Iris pigment epithelial cell (primary cell): ENCODE measurements at places on chromosomes 7 and 10.

DNA sequence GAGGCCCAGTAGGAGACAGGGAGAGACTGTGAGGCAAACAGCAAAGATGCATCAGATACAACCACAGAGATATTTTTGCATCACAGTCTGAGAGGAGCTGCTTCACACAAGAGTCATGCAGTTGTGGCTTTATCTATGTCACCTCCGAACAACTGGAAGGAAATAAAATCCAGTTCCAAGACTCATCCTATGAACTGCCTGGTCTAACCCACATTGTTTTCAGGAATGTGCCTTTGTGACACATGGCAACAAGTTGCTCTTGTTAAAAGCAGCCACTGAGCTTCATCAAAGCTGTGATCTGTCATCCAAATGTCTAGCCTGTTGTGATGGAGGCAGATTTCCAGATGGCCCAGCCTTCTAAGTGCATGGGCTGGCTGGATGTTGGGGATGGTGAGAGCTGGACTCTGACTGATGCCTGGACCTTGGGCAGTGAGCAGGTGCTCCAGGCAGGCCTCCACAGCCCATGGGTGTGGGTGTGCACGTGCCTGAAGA, 255.0 kb downstream of the BMPER start:
- DNase-seq, result peak; percentile 55

- DNase-seq, result no peak
Observed at GRCh38 chr7:108372618-108373017, 83.6 kb downstream of the NRCAM start.

DNA sequence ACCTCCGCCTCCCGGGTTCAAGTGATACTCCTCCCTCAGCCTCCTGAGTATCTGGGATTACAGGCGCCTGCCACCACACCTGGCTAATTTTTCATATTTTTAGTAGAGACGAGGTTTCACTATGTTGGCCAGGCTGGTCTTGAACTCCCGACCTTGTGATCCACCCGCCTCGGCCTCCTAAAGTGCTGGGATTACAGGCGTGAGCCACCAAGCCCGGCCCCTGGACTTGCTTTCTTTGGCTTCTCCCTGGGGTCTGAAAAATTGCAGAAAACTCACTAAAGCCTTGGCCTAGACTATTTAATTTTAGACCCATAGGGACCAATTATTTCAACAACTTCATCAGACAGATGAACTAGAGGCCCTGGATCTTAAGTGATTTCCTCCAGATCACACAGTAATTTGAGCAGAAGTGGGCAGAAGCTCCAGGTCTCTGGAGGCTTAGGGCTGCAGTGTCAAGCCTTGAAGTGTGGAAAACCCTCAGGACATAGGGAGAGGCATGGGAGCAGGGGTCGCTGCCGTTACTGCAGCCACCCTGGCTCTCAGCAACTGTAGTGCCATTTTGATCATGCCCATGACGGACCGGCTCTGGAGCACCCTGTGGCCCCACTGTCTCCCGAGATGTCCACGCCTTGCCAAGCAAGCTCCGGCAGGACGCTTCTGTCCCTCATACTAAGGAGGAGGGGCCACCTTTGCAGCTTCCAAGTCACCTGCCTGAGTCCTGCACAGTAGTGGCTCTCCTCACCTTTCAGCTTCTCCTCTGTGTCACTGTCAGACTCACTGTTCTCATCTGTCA, 72.4 kb downstream of the DENND2A start:
- DNase-seq, result no peak

DNA sequence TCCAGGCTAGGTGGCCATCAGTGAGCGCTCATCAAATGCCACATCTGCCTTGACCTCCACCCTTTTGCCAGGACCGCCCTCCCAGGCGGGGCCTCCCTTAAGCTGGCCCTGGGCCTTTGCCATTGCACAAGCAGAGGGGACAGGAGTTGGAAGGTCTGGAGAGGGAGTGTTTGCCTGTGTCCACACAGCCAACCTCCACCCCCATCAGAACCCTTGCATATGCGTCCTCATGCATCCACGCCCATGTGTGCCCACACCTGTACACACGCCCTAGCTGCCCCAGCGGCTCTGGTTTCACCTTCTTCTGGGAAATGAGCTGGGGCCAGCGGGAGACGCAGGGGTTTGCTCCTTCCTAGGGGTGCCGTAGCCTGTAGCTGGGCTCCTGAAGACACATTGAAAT, 64.0 kb downstream of the NEURL1 start:
- no peak for DNase-seq

DNA sequence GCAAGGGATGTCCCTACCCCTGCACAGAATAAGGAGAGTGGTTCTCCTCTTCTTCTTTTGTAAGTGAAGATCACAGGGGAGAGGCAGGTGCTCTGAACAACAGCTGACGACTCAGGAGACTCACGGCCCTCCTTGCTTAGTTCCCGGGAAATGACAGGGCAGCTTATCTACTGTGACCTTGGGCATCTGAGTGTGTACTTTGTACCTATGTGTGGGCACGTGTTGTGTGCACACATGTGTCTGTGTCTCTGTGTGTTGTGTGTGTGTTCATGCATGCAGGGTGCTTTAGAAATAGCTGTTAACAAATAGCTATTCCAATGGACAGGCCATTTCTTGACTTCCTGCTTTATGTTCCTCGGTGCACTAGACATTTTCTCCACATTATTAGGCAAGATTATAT, 80.5 kb upstream of the NPS start:
- DNase-seq, result no peak

GRCh38 chr7:79615466-79615865, 162.0 kb upstream of the MAGI2 start:
- DNase-seq, result peak; percentile 7

DNA sequence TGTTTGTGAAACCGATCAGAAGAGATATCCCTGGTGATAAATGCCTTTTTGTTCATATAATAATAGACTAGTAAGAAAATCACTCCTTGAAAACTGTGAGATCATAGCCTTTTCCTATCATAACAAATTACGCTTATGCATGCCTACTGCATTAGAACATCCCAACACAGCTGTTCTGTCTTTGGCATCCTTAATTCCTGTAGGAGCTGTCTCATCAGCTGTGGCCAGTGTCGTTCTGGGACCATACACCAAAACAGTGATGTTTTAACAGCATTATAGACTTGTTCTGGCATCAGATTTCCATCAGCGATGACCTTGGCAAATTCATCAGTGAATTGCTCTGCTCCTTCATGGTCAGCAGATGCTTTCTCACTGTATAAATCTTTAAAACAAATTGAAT, 423.6 kb upstream of the LRGUK start:
- peak; percentile 92 for DNase-seq

DNA sequence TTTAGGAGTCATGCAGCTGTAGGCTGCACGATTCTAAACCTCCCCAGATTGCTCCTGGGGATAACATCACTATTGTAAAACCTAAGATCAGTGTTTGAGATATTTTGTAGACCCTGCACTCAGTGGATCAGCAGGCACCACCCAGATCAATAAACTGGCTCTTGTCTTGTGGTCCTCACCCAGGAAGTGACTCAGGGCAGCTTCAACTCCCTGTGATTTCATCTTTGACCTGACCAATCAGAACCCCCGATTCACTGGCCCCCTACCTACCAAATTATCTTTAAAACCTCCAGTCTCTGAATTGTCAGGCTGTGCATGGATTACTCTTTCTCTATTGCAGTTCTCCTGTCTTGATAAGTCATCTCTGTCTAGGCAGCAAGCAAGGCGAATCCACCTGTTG, 25.7 kb downstream of the ARL5B start:
- no peak for DNase-seq

GRCh38 chr7:48350515-48350914, 179.3 kb downstream of the ABCA13 start:
- no peak for DNase-seq

- no peak for DNase-seq
Observed at GRCh38 chr7:135180122-135180521, 9.6 kb upstream of the CYREN start.

DNA sequence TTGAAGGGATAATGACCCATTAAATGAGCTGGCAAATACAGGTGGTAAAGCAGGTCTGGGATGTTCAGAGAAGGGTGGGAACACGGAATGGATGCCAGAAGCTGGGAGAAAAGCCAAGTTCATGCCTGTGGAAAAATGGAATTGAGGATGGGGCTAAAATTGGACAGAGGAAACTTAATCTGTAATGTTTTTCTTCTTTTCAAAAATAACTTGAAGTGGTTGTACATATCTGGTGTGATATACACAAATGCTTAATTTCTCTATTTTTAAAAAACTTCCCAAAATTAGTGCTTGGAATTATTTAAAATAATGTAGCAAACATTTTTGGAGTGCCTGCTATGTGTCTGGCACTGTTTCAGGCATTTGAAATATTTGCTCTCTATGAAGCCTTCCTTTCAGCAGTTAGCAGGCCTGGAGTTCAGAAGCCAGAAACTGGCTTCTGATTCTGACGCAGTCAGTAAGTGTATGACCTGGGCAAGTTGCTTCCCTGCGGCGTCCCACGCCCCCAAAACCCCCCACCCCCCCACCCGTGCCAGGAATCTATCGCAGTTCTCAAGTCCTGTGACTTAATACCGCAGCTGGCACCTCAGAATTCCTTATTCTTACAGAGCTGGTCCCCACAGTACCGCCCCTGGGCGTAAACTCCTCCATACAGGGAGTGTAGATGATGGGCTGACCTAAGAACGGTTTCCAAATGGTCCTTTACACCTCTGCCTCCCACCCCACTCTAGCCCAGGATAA, 828 bp upstream of the MALSU1 start:
- DNase-seq, result peak; percentile 80

DNA sequence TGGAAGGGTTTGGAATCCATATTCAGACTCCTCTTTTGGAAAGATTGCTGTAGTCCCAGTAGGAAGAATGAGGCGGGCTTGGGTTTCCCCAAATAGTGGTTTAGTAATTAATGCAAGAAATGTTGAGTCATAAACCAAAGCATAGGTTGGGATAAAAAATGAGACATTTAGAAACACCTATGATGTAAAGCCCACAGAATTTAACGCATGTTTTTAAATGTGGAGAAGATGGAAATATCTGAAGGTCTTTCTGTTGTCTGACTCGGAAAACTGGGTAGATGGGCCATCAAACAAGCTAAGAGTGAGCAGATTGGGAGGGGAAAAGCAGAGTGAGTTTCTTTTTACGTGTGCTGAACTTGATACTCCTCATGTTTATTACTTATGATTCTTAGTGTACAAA, 62.2 kb downstream of the LANCL2 start:
- peak; percentile 15 for DNase-seq

- no peak for DNase-seq
Observed at GRCh38 chr7:24764972-24765744, 7.9 kb upstream of the GSDME start.

DNA sequence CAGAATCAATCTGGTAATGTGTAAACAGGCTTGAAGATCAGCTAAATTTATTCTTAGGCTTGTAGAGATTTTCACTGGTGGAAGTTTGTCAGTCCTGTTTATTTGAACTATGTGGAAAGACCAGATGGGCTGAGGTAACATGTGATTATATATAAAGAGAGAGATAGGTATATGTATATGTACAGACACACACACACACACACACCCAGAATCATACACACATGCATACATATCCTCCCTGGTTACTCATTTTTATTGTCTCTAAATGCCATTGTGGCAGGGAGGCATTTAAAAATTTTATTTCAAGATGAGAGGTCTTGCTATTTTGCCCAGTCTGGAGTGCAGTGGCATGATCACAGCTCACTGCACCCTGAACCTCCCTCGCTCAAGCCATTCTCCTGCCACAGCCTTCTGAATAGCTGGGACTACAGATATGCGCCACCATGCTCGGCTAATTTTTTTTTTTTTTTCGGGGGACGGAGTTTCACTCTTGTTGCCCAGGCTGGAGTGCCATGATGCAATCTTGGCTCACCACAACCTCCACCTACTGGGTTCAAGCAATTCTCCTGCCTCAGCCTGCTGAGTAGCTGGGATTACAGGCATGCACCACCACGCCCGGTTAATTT, 78.1 kb upstream of the CYTH3 start:
- no peak for DNase-seq

GRCh38 chr7:11210374-11210773, 236.7 kb downstream of the PHF14 start:
- no peak for DNase-seq

GRCh38 chr10:70758757-70759514, 26.2 kb downstream of the TBATA start:
- peak; percentile 62 for DNase-seq

GRCh38 chr10:79235765-79236432, 111.4 kb upstream of the PPIF start:
- DNase-seq, result no peak

- DNase-seq, result no peak
Observed at GRCh38 chr10:116636976-116637375, 16.2 kb downstream of the PNLIPRP2 start.

DNA sequence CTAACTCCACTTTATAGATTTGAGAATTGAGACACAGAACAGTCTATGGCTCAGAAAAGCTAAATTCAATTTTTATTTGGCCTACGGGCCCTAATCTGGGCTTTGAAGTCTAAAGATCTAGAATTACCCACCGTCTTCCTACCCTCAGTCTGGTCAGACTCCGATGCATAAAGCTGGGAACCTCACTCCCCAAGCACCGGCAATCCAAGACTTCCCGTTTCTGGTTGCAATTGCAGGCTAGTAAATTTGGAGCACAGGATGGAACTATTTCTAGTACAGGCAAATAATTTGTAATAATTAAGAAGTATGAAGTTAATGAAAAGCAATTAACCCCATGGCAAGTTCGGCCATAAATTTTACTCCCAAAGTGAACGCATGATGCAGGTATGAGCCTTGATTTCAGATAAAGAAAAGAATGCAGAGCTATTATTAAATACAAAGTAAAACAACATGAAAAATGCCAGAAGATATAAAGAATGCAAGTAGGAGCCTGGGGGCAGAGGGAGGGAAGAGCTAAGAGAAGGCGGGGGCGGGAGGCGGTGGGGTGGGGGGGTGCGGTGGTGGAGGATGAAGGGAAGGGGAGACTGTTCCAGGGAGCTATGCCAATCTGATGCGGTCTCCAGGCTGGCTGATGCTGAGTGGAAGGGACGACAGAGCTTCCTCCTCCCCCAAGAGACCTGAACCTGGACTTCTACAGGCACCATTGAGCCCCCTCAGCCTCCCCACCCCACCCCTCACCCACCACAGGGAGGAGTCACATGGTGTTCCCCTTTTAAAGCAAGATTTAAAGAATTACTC, 45.1 kb downstream of the BPGM start:
- DNase-seq, result peak; percentile 54

GRCh38 chr7:100679927-100680575, 6.5 kb downstream of the GNB2 start:
- DNase-seq, result no peak

DNA sequence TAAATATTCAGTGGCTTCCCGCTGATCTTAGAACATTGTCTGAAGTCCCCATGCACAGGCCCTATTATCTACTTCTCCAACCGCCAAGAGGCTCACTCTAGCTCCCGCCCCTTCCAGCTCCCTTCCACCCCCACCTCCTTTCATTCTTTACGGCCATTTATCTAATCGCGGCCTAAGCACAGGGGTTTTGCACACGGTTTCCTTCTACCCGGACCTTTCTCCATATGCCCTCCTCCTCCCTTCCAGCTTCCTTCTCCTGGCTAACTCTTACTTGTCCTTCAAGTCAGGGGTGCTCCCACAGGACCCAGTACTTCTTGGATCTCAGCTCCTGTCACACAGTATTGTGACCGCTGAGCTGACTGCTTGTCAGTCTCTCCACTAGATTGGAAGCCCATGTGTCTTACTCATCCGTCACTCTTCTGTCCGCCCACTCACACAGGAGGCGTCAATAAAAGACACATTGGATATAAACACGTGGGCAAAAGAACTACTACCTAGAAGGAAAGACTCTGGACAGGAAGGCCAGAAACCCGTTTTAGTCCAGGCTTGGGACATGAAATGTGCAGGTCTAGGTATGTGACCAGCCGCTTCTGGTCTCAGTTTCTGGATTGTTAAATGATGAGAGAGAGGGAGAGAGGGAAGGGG, 20.2 kb upstream of the HPS1 start:
- no peak for DNase-seq

GRCh38 chr7:2873686-2874551, 29.8 kb upstream of the GNA12 start:
- peak; percentile 96 for DNase-seq
